ENCODE measurements at places on chromosomes 5 and 9. TPM values are rescaled to one million over a fixed set of nuclear protein-coding genes. Genes with fewer than 3 reads are reported as not detected.

The FBXL7 gene
- 3.3 TPM for total RNA-seq

The DAP gene
- 24.7 TPM for total RNA-seq

The DNAI1 gene
- not detected for total RNA-seq

The RFESD gene
- 3.1 TPM for total RNA-seq

The CTSV gene
- total RNA-seq = under 0.01 TPM

The SAXO1 gene
- total RNA-seq = 0.17 TPM

The CDHR2 gene
- under 0.01 TPM for total RNA-seq

The ZNF454 gene
- total RNA-seq = 3.1 TPM

All from fibroblast of lung (primary cell).